ENCODE measurements at places on chromosomes 11 and 22. TPM values are rescaled to one million over a fixed set of nuclear protein-coding genes. Genes with fewer than 3 reads are reported as not detected.

NRIP3 gene
- total RNA-seq = 1.0 TPM

CCDC116 gene
- not detected for total RNA-seq

MUC5AC gene
- under 0.01 TPM for total RNA-seq

OR4A16 gene
- total RNA-seq = not detected

ABTB2 gene
- total RNA-seq = 6.3 TPM

MS4A6E gene
- not detected for total RNA-seq

C11orf42 gene
- not detected for total RNA-seq

IGF2 gene
- 711 TPM for total RNA-seq

OSBP gene
- total RNA-seq = 60.5 TPM

TMPRSS4 gene
- total RNA-seq = not detected

MLC1 gene
- total RNA-seq = 0.52 TPM

VSIG10L2 gene
- total RNA-seq = not detected

HTR3A gene
- total RNA-seq = not detected

TIMM10 gene
- 64.2 TPM for total RNA-seq

EEF1G gene
- total RNA-seq = 2,520 TPM

TRIM44 gene
- total RNA-seq = 11.5 TPM

SNX19 gene
- 31.3 TPM for total RNA-seq

CELSR1 gene
- 2.1 TPM for total RNA-seq

CNTF gene
- total RNA-seq = 1.6 TPM

OR10S1 gene
- not detected for total RNA-seq

DEUP1 gene
- total RNA-seq = not detected

F2 gene
- 0.52 TPM for total RNA-seq

MS4A3 gene
- total RNA-seq = 6.8 TPM

SERPING1 gene
- 15.1 TPM for total RNA-seq

DENND6B gene
- total RNA-seq = 1.0 TPM

CDHR5 gene
- total RNA-seq = 1.0 TPM

SLC17A6 gene
- not detected for total RNA-seq

MAJIN gene
- not detected for total RNA-seq

POTEH gene
- total RNA-seq = not detected

CBLIF gene
- not detected for total RNA-seq

BDNF gene
- total RNA-seq = 1.0 TPM

PHF21B gene
- 1.0 TPM for total RNA-seq

ACRV1 gene
- 0.52 TPM for total RNA-seq

HTR3B gene
- total RNA-seq = not detected
